ENCODE measurements at places on chromosomes 5 and 9.
A peak's percentile ranks its signal among the peaks of the same experiment; 100 is the strongest.

DNA sequence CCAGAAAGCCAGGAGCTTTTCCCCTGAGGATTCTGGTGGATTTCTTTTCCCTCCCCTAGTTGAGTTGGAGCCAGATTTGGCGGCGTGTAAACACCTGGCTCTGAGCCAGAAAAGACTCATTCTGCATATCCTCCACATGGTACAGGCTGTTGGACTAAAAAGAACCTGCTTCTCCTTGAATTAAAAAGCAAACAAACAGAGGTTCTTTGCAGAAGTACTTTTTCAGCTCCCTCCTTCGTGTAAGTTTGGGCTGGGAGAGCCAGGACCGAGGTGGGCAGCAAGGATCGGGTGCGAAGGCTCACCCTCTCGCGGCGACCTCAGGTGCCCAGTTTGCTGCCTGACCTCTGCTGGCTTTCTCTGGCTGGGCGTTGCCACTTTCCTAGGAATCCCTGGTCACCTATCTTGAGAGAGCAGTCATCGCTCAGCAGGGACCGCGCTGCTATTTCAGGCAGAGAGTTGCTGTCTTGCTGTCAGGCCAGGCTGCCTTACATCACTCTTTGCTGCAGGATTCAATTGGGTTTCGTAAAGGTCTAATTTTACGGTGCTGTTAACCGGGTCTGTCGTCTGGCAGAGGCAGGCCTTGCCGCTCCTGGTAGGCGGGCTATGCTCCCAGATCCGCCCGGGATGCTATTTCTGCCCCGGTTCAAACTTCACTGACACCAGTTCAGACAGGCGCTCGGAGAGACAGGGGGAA lies 3.2 kb downstream of the PAPPA start:
- peak; percentile 30 for DNase-seq

- no peak for DNase-seq
Observed at GRCh38 chr5:58069016-58069705, 390.7 kb downstream of the PLK2 start.

DNA sequence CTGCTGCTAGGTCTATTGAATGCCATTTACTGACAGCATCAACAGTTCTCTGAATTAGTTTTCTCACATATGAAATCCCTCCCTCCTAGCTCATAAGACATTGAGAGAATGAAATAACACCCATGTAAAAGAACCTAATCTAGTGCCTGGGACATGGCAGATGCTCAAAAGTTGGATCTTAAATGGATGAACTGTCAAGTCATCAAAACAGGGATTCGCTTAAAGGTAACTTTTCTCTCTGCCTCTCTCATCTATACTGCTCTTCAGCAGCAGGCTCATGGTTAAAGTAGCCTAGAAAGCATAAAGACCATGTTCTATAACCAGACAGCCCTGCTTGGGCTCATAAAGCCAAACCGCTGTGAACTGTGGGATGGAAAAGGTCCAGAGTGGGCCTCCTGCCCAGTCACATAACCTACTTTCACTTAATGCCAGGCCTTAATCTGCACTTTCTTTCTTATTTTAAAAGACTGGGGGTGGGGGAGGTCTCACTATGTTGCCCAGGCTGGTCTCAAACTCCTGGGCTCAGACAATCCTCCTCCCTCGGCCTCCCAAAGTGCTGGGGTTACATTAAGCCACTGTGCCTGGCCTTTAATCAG lies 3.7 kb downstream of the TMEM245 start:
- no peak for DNase-seq

DNA sequence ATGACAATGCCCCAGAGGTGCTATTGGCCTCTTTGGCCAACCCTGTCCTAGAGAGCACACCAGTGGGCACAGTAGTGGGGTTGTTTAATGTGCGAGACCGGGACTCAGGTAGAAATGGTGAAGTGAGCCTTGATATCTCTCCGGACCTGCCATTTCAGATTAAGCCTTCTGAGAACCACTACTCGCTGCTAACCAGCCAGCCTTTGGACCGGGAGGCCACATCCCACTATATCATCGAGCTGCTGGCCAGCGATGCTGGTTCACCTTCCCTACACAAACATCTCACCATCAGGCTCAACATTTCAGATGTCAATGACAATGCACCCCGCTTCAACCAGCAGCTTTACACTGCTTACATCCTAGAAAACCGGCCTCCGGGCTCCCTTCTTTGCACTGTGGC lies 1.4 kb downstream of the PCDHGC5 start:
- DNase-seq: no peak

DNA sequence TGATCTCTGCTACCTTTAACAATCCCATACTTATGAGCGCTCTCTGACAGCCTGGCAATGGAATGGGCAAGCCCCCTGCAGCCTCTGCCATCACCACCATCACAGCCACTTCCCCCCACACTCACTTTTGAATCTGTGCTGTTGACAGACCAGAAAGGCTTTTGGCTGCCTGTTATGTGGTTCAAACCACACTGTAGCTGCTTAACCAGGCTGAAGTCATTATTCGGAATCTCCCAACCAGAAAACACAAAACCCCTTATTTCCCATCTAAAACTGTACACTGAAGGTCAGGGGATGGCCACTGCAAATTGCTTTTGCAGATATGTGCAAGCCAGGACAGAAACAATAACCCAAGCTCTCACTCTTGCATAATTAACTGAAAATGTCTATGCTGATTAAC lies 35.8 kb downstream of the PTCH1 start:
- no peak for DNase-seq

GRCh38 chr9:111944241-111944866 lies 47.7 kb downstream of the UGCG start:
- DNase-seq: no peak

GRCh38 chr5:156401804-156402203 lies 74.8 kb downstream of the SGCD start:
- no peak for DNase-seq

GRCh38 chr5:10854506-10855277 lies 93.7 kb upstream of the DAP start:
- peak; percentile 38 for DNase-seq

GRCh38 chr5:55021821-55022220 lies 2.2 kb upstream of the GZMK start:
- no peak for DNase-seq

DNA sequence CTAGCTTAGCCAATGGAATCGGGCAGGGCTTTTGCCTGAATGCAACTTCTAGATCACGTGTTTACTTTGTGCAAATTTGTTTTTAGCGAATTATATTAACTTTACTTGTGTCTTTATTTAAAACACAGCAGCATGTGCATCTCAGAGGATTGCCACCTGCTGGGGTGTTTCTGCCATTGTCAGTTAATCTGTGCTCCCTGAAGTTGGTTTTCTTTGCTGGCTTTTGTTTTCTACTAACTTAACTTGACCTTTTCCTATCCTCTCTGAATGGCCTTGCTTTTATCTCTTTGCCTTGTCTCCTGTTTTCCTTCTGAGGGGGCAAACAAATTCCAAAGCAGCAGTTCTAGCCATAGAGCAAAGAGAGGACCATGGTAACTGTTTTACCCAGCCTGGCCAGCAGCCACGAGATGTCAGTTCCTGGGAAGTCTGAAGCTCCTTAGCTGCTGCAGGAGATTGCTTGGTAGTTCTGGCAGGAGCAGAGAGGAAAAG lies 67.6 kb downstream of the ARHGEF28 start:
- no peak for DNase-seq

GRCh38 chr5:123965626-123966025 lies 453.6 kb downstream of the CSNK1G3 start:
- DNase-seq: no peak

DNA sequence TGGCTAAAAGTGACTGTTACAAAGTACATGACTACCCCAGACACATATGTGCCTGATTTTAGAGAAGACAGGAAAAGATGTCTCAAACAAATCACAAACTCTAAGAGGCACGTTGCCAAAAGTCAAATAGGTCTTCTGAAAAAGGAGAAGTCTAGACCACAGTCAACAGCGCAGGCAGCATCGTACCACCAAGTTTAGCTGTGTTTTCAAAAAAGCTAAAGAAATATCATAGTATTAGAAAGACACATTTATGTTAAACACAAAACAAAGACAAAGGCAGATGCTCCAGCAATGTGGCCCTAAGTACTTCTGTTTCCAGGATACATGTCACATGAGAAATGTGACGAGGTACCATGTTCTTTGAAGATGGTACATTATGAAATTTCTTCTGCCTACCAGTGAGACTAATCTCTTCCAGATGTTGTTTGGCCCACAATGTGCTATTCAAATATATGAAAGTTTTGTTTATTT lies 43.5 kb downstream of the LPAR1 start:
- DNase-seq: no peak

DNA sequence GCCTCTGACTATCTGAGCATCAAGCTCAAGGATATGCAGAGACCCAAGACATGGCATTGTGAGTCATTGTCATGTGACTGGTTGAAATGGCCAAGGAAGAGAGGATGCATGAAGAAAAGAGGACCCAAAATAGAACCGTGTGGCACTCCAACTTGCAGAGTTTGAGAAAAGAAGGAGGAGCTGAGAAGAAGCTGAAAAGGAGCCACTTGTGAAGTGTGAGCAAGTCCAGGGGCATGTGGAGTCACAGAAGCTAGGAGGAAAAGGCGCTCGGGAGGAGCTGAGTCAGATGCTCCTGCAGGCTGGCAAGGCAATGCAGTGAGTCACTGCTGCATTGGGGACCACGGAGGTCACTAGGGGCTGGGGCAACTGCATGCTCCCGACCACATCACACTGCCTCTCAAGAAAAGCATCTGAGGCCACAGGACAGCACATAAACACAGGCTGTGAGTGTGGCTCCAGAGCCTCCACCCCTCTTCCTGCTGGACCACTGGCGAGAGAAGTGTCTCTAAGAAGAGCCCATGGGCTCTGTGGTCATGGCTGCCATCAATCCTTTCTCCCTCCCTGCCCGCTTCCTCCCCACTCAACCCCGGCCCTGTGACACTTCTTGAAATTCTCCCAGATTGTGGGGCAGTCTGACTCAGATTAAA lies 197.6 kb downstream of the DRD1 start:
- no peak for DNase-seq

GRCh38 chr9:114137831-114138230 lies 17.5 kb upstream of the COL27A1 start:
- no peak for DNase-seq

DNA sequence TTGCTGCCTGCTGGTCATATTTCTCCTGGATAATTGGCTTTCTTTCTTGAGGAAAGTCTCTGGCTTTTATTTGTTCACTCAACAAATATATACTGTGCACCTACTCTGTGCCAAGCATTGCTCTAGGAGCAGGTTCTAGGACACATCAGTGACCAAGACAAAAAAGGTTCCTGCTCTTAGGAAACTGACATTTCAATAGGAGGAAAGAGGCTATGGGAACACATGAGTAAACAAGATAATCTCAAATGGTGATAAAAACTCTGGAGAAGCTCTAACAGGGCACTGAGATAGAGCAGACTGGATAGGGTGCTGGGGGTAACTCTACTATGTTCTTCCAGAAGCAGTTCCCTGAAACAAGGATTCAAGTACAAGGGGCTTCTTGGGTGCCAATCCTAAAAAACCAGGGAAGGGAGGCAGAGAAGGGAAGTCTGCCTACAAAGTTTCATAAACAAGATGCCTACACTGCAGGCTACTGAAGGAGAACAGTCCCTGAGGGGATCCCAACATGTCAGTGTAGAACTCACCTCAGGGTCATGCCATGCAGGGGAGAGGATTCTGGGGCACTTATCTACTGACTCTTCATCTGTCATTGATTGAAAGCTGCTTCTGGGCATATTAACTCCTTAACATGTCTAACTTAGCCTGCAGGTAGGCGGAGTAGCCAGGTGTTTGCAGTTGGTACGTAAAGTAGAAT lies 181.3 kb downstream of the GRIA1 start:
- DNase-seq: no peak

GRCh38 chr5:154475591-154476353 lies 2.3 kb downstream of the HAND1 start:
- peak; percentile 67 for DNase-seq

GRCh38 chr5:56191656-56192055 lies 41.5 kb downstream of the ANKRD55 start:
- no peak for DNase-seq

DNA sequence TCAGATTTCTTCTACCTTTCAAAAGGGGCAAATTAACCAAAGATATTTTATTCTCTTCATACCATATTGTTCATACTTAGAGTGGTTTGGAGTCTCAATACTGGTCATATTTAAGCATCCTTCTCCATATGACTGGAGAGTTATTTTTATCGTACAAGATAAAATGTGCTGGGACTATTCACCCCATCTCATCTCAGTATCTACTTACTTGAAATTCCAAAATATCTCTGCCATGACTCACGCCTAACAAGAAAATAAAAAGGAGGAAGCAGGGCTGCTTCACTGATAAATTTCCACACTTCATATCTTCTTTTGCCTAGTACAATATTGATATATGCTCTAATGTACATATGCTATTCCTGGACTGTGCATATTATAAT lies 277.9 kb upstream of the CDH9 start:
- no peak for DNase-seq

- no peak for DNase-seq
Observed at GRCh38 chr9:92476962-92477361, 5.3 kb downstream of the ASPN start.

DNA sequence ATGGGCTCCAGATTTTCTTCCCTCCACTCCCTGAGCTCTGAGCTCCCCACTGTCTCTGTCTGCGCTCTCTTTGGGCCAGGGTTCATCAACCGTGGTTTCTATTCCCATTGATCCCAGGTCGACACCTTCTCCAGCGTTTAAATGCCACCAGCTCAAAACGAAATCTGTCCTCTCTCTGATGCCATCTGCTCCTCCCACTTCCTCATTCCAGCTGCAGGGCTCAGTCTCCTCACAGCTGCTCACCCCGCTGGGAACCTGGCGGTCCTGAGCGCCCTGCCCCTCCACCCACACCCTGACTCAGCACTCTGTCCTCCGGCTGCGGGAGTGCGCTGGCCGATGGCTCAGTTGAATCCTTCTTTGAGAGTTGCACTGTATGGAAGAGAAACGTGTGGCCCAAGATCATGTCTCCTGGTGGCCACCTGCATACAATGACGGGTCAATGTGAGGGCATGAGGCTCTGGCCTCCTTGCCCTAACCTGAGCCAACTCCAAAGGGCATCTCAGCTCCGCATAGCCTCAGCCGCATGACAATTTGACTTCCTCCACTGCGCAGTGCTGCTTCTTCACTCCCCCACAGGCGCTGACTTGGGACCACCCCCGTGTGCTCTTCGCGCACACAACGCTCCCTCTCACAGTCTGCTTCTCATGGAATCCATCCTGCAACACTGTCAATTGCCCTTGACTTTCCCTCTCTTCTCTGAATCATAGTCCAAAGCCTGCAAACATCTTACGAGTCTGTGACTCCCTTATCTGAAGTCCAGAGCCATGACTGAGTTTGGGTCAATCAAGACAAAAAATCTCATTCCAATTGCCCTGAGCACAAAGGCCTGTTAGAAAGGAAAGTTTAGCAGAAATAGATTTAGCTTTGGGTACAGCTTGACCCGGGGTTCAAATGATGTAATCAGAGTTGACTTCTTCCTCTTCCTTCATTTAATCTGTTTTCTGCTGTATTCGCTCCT lies 82.4 kb downstream of the PTCH1 start:
- no peak for DNase-seq

DNA sequence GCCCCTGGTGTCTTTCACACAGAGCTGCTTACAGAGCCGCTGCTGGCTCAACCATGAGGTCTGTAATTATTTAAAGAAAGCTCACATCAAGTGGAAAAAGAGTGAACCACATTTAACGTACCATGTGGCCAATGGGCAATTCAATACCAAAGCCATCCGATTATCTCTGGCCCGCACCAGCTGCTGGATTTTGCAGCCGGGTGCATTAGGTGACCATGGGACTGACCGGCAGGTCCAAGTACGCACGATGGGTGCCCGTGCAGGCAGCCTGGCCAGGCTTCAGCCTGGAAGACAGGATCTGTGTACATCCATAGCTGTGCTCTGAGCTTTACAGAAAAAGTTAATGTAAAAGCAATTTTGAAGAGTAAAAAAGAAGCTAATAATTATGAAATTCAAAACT lies 20.5 kb downstream of the PPARGC1B start:
- no peak for DNase-seq

GRCh38 chr5:155147222-155147621 lies 133.7 kb downstream of the KIF4B start:
- no peak for DNase-seq
